Aorta (tissue), 5 donors: ENCODE measurements at places on chromosomes 11 and 22. TPM values are rescaled to one million over a fixed set of nuclear protein-coding genes. Genes with fewer than 3 reads are reported as not detected.

GRCh38 chr11:34405079-34405858, 33.5 kb upstream of the CAT start:
- H3K4me3 ChIP-seq, result no peak overlapping the region
- H3K27me3 ChIP-seq, result no peaks in the 10 kb centered on the region
- no peak for DNase-seq
- no peak overlapping the region for H3K27ac ChIP-seq

GRCh38 chr11:76185931-76186401, 20.3 kb downstream of the WNT11 start:
- peak; percentile 59 for DNase-seq
- no peaks in the 10 kb centered on the region for H3K36me3 ChIP-seq
- H3K4me3 ChIP-seq, result no peak overlapping the region
- no peak overlapping the region for H3K27ac ChIP-seq

DNA sequence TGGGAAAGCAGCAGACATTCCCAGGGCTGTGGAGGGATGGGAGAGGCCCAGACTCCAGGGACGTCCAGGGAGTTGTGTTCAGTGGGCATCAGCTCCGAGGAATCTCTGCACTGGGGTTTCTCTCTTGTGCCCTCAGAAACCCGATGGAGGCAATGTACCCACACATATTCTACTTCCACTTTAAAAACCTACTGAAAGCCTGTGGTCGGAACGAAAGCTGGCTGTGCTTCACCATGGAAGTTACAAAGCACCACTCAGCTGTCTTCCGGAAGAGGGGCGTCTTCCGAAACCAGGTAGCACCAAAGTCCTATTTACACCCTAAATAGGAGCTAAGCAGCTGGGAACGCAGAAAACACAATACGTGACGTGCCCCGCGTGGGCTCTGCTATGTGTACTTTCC, 8.3 kb downstream of the APOBEC3D start:
- H3K27me3 ChIP-seq, result no peaks in the 10 kb centered on the region
- no peaks in the 10 kb centered on the region for H3K36me3 ChIP-seq
- no peak overlapping the region for H3K4me3 ChIP-seq

GRCh38 chr11:114282488-114282887, 13.7 kb upstream of the NNMT start:
- no peaks in the 10 kb centered on the region for H3K27me3 ChIP-seq
- H3K36me3 ChIP-seq, result no peaks in the 10 kb centered on the region
- no peak overlapping the region for H3K27ac ChIP-seq
- DNase-seq, result no peak
- no peak overlapping the region for H3K4me3 ChIP-seq

GRCh38 chr11:86790195-86790725, 10.1 kb upstream of the PRSS23 start:
- no peaks in the 10 kb centered on the region for H3K27me3 ChIP-seq
- no peak overlapping the region for H3K27ac ChIP-seq
- no peak for DNase-seq

The TPBGL gene
- total RNA-seq, result 0.36 TPM
